Activated CD8-positive, alpha-beta memory T cell treated with anti-CD3 and anti-CD28 coated beads for 4 hours (primary cell): ENCODE measurements at places on chromosomes 1 and 21.

GRCh38 chr21:35081861-35082260 is 32.8 kb upstream of the RUNX1 start:
- no peak for DNase-seq

DNA sequence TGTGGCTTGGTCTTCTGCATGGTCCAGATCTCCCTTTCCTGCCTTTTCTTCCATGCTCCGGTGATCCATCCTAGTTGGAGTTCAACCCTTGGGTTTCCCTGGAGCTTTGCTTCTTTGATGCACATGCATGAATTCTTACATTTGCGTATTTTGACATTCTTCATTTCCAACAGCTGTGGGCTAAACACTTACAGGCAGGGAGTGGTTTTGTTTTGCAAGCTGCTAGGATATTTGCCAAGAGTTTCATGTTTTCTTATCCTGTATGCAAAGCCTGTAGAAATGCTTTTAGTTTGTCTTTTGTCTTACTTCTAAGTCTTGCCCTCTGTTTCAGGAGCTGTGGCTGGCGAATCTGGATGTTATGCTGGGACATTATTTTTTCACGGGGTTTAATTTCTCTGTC is 90.3 kb upstream of the PAXBP1 start:
- no peak for DNase-seq

DNA sequence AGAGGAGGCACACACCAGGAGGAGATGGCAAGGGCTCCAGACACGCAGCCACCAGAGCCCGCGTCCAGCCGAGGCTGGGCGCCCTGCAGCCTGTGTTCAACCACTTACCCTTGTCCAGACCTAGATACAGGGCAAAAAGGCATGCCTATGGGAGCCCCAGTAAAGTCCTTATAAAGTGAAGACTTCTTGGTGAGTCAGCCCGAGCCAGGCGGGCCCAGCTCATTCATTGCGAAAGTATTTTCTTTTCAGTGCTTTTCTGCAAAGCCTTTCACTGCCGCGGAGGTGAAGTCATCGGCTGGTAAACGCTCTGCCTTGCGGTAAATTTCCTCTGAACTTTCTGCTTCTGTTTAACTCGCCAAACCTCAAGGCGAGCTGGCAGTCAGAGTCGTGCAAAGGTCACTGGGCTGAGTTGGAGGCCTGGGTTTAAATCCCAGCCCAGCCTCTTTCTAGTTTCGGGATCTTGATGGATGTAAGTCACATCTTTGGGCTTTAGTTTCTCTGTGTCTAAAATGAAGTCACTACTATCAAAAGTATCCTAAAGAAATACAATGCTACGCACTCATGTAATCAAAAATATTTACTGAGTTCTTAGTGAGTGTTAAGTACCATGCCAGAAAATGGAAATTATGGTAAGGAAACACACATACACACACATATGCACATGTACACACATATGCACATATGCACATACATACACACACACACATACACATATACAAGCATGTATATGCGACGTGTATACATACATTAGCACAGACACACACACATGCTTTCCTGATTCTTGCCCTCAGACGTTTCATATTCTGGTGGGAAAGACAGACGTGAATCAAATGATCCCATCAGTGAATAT is 54.7 kb upstream of the IFFO2 start:
- peak; percentile 45 for DNase-seq

DNA sequence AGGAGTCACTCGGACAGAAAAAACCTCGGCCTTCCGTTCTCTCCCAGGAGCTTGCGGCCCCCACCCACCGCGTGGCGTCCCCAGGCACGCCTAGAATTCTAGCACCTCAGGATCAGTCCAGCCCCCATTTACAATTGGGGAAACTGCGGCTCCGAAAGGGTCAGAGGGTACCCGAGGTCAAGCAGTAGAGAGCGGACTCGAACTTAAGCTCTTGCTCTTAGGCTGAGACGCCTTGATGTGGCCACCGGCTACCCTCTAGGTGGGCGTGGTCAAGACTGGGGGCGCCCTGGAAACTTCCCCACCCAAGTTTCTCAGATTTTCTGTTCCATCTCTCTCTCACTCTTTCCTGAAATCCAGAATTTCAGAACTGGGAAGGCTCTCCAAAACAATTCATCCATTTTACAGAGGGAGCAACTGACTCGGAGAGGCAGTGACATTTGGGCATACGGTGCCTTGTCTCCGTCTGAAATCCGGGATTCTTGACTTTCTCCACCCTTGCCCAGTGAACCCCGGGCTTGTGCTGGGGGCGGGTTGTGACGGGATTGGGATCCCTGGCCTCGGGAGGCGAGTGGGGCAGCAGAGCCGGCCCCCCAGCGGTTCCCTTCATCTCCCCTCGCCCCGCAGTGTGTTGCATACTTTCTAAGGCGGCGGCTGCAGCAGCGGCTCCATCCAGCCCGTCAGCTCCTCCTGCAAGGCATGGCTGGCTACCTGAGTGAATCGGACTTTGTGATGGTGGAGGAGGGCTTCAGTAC is 777 bp downstream of the AZIN2 start:
- DNase-seq = no peak

GRCh38 chr1:114345930-114346479 is 165.0 kb downstream of the TRIM33 start:
- no peak for DNase-seq

DNA sequence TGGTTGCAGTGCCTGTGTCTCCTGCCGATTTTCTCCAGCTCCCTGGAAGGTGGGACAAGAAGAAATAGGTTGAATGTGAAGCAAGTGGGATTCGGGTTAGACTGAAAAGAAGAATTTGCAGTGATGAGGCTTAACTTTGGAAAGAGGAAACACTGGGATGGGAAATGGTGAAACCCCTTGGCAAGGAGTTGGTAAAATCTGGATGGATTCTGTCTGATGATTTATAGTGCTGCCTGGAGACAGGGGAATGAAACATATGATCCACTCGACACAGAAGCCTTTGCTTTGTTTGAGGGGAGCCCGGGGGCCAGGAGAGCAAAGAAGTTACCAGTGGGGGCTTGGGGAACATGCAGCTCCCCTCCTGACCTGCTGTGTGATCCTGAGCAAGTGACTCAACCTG is 67.2 kb downstream of the UBIAD1 start:
- DNase-seq = no peak

DNA sequence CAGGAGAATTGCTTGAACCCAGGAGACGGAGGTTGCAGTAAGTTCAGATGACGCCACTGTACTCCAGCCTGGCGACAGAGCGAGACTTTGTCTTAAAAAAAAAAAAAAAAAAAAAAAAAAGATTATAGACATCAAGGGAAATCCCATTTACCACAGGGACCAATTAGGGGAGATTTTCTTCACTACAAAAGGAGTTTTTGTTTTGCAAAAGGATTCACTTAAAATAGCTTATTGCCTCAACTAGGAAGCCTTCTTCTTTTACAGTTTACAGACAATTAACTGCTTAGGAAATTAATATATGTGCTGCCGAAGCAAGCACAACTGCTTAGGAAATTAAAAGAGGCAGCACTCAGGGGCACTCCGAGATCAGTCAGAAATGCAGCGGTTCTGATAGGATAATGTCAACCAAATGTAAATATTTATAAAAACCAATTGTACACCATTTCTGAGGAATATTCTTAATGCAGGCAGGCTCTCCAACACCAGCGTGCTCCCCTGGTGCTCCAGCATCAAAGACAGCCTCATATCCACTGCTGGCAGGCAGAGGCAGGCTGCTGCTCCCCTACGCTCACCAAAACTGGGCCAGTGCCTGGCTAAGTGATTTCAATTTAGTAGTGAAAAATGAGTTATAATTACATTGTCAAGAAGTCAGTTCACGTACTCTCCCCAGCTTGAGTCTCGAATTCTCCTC is 107.9 kb upstream of the RAB4A start:
- no peak for DNase-seq

- DNase-seq = no peak
These were observed 1.1 kb upstream of the KCNQ4 start for GRCh38 chr1:40782371-40782956.

GRCh38 chr1:3128431-3129132 is 59.6 kb downstream of the PRDM16 start:
- no peak for DNase-seq

GRCh38 chr21:46018615-46019014 is 37.0 kb downstream of the COL6A1 start:
- no peak for DNase-seq

- DNase-seq = no peak
These were observed 10.1 kb upstream of the XCL2 start for GRCh38 chr1:168553680-168554553.

DNA sequence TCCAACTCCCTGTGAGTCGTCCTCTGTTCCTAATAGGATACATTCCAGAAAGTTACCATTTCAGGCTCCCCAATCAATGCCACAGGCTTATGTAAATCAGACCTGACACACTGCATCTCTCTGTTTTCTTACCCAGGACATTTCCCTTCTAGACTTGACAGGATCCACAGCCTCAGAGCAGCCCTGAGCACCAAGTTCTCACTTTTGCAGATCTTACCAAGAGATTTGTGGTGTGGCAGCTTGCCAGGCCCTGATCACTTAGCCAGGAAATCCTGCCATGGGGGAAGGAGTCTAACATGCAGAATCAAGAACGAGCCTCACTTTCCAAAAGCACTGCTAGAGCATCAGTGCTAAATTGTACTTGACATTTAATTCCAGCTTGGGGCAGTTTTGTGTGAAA is 202.9 kb downstream of the TBX15 start:
- no peak for DNase-seq

DNA sequence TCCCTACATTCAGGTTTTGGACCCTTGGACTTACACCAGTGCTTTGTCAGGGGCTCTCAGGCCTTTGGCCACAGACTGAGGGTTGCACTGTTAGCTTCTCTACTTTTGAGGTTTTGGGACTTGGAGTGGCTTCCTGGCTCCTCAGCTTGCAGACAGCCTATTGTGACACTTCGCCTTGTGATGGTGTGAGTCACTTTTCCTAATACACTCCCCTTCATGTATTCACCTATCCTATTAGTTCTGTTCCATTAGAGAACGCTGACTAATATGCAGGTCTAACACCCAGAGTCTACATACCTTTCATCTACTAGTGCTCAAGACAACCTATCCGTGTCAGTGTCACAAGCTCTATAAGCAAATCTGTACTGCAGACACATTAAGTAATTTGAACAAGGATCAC is 605.3 kb downstream of the KCNT2 start:
- DNase-seq = no peak

GRCh38 chr1:100936194-100936967 is 40.5 kb downstream of the SLC30A7 start:
- no peak for DNase-seq

DNA sequence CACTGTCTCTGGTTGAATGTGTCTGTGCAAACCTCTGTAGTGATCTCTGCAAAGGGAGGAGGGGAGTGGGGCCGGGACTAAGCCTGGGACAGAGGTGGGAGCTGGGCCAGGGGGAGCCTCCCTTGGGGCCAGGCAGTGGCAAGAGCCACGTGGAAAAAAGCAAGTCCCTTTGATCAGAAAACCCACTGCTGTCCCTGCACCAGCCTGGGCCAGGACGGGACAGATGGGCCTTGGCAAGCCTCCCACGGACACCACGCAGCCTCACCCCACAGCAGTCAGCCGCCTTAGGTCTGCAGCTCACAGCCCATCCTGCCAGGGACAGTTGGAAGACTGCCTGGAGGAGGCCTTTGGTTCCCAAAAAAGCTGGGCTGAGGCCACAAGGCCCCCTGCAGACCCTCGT is 11.7 kb upstream of the TRAPPC10 start:
- no peak for DNase-seq

DNA sequence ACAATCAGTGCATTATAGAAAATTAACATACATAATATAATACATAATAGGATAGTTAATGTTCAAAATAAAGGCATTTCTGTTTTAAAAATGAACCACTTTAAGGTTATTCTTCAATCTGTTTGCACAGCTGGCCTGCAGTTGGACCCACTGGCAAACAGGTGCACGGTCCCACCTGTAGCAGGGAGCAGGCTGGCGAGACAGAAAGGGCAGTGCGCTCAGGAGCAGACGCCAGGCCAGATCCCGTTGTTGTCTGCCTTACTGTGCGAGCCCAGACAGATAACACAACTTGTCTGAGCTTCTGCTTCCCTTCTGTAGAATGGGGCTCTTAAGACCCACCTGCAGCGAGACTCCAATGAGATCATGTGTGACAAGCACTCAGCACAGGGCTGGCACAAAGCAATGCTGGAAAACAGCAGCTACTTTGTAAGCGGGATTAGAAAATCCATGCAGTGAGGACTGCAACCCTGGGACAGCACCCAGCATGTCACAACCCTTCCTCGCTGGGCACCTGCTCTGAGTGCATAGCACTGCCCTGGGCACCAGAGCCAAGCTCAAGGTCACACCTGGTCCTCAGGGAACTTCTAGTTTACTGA is 33.5 kb downstream of the VPS26C start:
- no peak for DNase-seq

GRCh38 chr1:225995919-225996864 is 3.0 kb downstream of the SDE2 start:
- DNase-seq = no peak

GRCh38 chr1:62908168-62908695 is 124.3 kb downstream of the ATG4C start:
- no peak for DNase-seq

DNA sequence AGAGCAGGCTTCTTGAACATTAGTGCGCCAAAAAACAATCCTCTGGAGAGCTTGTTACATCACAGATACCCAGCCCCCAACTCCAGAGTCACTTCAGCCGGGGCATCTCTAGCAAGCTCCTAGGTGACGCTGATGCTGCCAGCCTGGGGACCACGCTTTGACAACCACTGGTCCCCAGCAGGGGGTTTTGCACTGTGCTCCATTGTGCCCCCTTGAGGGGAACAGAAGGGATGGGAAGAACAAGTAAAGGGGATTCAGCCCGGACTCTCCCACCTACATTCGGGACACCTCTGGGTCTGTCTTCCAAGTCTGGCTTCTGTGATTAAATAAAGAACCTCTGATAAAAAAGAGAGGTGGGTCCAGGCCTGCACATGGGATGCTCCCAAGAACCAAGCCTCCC is 60.4 kb downstream of the ATP5PO start:
- DNase-seq = no peak

DNA sequence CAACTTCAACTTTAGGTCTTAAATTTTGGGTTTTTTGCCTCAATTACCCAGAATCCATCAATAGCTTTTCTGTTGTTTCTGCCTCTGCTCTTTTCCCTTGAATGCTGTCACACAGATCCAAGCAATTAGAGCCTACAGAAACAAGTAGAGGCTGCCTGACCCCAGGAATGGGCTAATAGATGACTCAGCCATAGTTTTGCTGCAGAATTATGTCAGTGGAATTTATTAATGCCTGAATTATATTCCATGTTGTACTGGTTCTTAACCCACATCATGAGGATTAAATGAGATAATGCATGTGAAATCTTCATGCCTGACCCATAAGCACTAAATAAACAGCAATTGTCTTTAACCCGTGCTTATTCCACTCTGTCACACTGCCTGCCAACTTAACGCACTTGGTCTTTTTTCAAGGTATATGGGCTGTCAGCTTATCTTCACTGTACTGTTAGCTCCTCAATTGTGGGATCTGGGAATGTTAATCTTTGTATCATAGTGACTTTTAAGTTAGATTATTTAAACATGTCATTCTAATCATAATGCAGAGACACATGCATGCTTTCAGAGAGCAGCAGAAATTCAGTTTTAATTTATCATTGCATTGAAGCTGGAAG is 213.3 kb downstream of the ROR1 start:
- no peak for DNase-seq
